Stimulated activated CD8-positive, alpha-beta memory T cell treated with anti-CD3 and anti-CD28 coated beads, Interleukin-15, amount 100 ng/mL, for 24 hours (primary cell): ENCODE measurements at places on chromosomes 4 and X.

DNA sequence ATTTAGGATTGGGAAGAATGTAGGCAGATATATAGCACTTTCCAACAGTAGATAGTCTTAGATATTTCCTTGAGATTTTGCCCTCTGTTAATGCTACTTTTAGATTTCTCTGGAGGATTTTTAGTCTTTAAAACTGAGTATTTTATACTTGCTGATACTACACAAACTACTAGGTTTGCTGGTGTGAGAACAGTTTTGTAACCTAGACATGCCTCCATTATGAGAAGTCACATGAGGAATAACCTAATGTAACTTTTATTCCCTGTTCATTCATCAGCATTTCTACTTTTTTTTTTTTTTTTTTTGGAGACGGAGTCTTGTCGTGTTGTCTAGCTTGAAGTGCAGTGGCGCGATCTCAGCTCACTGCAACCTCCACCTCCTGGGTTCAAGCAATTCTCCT lies 137.2 kb downstream of the RAPGEF2 start:
- no peak for DNase-seq

DNA sequence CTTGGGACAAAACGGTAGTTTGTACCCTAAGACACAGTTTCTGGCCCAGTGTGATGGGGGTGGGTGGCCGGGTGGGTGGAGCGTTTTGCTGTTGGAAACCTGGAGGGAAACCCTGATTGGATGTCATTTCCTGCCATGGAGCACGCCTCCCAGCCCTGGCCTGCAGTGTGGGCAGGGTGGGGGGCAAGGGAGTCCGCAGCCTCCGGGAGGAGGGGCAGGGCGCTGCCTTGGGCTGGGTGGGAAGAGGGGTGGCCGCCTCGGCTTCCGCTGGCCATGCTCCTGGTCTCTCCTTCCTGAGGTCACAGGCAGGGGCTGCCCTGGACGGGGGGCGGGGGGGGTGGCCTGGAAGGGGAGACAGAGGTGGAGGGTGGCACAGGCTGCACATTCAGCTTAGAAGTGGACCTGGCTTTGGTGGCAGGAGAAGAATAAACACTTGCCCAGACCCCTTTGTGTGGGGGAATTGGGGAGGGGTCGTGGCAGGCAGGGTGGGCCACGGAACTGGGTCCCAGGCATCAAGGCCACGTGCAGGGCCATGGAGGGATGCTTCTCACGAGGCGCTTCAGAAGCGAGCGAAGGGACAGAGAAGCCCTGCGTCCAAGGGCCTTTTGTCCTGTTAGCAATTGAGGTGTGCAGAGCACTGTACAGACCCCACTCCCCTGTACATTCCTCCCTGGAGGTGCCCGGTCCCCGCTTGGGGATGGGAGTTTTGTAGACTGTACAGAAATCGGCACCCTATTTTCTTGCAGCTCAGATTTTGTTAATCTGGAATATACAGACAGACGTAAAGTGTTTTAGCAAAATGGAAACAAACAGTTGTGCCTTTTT lies 6.2 kb downstream of the NAT8L start:
- no peak for DNase-seq

- DNase-seq = no peak
Observed at GRCh38 chr4:5678977-5679376, 29.4 kb downstream of the EVC2 start.

- DNase-seq = no peak
Observed at GRCh38 chr4:121376556-121376955, 4.3 kb downstream of the QRFPR start.

DNA sequence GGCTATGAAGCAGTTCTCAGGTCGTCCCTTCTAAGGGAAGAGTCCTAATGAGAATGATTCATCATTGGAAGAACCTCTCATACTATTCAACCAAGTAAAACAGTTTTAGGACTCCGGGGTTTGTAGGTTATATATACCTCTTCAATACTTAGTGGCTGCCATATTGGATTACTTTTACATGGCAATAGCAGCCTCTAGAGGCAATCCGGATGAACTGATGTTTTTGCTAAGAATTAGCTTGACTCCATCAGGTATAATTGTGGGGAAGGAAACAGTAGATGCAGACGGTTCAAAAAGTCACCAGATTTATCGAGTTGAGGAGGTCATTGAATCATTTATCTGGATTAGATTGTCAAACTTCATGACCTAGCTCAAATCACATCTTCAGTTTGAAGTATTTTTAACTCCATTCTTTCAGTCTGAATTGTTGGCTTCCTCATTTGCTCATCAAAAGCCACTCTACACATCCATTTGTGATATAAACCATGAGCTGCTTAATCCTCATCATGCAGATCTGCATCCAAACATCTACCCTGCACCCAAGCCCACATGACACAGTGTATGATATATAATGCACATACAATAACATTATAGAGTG lies 28.4 kb downstream of the GUCY1B1 start:
- no peak for DNase-seq

DNA sequence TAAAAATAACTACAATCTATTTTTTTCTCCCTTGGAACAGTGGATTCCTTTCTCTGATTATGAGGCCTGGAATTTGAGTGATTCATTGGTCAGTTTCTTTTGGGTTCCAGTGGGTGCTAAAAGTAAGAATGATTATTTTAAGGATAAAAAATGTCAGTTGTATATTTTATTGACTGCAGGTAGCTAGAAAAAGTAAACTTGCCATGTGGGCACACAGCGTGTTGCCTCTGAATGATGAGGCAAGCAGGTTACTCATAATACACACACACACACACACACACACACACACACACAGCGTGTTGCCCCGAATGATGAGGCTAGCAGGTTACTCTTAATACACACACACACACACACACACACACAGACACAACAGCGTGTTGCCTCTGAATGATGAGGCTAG lies 13.8 kb downstream of the GALNT7 start:
- no peak for DNase-seq
